ENCODE measurements at places on chromosomes 2 and 18.

DNA sequence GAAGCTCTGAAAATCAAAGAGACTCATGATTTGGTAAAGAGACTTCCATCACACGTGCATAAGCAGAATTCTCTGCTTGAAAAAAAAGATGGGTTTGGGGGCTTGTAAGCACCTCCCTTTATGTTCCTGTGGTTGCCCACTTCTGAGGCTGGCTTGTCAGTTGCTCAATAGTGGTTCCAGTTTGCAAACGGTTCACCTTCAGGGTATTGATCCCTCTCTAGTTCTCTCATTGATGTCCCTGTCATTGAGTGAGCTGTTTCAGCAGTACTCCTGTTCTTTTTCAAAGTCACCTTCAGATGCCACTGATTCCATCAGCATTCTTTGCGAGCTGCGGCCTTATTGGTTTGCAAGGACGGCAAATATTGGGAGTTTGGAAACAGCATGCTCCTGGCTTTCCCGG, 17.1 kb upstream of the YWHAQ start:
- DNase-seq, result no peak

DNA sequence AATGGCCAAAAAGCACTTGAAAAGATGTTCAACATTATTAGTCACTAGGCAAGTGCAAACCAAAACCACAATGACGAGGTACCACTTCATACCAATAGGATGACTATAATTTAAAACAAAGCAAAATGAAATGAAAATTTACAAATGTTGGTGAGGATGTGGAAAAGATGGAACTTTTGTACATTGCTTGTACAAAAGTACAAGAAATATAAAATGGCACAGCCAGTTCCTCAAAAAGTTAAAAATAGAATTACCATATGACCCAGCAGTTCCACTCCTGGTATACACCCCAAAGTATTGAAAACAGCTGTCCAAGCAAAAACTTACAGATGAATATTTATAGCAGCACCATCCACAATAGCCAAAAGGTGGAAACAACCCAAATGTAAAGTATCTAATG, 107.8 kb upstream of the XPO1 start:
- no peak for DNase-seq

DNA sequence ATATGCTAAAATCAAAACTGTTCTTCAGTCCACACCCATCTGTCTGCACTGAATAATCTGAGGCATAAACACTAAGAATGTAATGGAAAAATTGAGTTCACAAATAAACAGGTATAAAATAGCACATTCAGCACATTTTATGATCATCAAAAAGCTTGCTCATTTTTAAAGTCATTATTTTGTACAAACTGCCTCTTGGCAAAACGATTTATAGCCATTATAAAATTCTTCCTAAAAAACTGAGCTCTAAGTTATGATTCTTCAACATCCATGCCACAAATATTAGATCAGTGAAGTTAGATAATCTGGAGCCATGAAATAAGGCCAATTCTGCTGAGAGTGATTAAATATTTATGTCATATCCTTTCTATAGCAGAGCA, 233.5 kb downstream of the DYM start:
- DNase-seq, result no peak

GRCh38 chr18:72201032-72201431, 343.1 kb downstream of the CBLN2 start:
- DNase-seq, result no peak

DNA sequence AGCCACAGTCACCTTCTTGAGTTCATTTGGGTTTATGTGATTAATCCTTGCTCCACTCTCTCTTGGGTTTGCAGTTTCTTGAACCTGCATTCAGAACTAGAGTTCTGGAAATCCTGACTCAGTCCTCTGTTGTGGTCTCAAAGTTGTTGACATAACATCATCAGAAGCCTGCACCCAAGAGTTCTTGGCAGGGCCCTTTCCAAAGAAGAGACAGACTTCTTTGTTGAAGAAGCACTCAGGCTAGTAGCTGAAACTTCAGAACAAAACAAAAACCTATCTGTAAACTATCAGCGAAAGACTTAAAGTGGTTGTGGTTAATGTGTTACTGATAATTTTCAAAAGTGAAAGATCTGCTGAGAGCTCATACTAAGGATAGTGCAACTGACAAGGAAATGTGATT, 120.8 kb downstream of the FAM168B start:
- DNase-seq, result no peak

DNA sequence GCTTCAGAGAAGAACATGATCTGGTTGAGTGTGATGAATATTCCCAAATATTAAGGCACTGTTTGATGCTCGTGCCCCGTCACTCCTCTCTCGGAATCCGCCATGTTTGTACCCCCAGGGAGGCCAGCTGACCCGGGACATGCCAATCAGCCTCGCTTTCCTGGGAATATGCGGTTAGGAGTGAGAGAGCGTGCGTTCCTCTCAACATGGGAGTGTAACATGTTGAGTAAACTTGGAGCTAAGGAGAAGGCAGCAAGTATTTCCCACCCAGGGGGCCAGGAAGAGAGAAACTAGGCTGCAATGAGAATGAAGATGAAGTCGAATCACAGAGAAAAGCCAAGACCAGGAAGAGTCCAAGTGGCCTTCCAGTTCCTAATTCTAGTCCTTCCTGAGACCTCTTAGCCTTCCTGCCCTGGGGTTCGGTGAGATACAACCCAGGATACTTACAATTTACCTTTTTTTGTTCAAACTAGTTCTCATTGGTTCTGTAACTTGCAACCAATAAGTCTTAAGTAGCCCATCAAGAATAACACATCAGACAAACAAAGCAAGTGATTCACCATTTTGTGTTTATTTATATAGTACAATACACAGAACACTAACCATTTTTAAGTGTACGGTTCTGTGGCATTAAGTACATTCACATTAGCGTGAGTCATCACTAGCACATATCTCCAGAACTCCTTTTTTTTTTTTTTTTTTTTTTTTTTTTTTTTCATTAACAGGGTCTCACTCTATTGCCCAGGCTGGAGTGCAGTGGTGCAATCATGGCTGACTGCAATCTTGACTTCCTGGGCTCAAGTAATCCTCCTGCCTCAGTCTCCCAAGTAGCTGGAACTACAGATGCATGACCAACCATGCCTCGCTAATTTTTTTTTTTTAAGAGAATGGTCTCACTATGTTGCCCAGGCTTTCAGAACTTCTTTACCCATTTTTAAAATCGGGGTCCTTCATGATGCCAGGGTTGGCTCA, 36.4 kb upstream of the SLC1A4 start:
- DNase-seq, result no peak

DNA sequence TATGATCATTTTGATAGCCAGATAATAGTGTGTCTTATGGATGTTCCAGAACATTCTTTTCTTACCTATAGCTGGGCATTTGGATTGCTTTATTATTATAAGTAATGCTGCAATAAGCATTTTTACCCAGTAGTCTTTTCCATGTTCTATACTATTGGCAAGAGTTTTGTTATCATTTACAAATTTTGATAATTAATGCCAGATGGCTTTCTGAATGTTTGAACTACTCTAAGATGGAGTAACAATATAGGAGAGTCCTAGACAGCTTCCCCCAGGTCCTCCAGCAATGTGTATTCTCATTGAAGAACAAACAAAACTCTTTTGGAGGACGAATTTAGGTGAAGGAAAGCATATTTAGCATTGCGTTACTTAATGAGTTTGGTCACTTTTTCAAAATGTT, 73.0 kb downstream of the INPP4A start:
- no peak for DNase-seq

GRCh38 chr2:72113847-72114692, 33.6 kb downstream of the CYP26B1 start:
- DNase-seq, result no peak

DNA sequence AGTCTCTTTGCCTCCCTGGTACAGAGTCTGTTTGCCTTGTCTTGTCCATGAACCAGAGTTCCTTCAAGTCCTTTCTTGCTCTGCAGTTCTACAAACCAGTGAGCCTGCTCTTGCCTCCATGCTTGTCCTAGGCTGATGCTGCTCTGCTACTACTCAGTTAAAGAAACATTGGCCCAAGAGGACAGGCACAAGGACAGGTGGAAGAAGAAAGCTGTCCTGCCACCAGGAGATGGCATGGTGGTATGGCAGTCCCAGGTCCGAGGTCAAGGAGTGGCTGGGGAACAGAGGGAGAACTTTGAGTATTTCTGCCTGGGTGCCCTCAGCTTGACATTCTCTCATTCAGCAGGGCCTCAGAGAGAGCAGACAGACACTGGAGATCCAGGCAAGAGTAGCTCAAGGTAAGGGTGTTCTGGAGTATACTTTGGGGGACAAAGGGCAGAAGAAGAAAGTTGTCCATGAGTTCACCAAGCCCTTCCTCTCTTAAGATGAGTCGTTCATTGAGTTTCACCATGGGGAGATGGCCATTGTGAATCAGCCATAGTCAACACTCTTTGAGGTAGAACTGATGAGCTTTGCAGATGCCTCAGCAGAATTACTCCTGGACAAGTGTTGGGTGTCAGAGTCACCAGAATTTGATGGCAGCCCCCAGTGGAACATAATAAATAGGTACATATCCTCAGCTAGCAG, 20.4 kb downstream of the TTC32 start:
- peak; percentile 2 for DNase-seq

GRCh38 chr2:212727751-212728150, 189.1 kb upstream of the ERBB4 start:
- no peak for DNase-seq

- DNase-seq, result no peak
Observed at GRCh38 chr2:66536997-66537396, 102.1 kb downstream of the MEIS1 start.

- no peak for DNase-seq
Observed at GRCh38 chr2:230874876-230875275, 10.1 kb downstream of the ITM2C start.

DNA sequence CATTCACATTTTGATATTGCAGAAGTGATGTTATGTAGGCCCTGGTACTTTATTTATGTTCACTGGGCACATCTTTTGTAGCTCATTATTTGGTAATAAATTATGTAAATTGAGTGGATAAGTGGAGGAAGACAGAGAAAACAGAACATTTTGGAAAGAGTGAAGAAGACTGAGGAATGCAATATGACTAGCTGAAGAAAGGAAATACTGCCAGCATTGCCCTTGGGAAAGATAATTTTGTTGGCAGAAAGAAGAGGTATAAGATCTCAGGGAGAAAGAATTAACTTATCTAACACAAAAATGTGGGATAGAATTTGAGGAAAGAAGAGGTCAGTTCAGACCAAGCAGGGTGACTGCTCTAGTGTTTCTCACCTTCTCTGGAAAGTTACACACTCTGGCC, 118.8 kb downstream of the TTC27 start:
- DNase-seq, result no peak

GRCh38 chr2:125630377-125630776, 1025.6 kb upstream of the GYPC start:
- DNase-seq, result no peak

DNA sequence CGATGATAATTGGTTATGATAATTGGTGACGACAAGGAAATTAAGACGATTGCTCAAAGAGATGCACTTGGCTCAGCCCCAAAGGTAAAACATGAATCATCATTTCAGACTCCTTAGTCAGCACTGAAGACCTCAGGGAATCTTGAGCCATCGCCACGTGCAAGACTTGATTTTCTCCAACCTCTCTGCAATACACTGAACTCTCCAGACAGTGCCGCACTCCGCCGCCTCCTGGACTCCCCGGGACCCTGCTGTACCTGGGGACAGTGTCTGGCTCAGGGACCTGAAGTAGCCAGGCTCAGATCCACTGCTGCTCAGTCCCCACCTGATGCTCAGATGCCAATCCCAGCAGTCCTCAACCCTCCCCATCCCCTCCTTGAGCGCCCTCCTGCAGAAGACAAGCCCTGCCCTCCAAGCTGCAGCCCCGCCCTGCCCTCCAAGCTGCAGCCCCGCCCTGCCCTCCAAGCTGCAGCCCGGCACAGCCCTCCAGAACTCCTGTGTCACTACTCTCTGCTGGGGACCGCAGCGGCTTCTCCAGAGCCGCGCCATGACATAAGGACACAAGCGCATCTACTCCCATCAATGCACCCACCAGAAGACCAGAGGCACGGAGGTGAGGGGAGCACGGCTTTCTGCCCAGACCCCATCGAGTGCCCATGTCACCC, 1.1 kb downstream of the TMEM18 start:
- DNase-seq, result peak; percentile 69

- DNase-seq, result no peak
Observed at GRCh38 chr2:60960706-60961105, 56.8 kb upstream of the PEX13 start.

- DNase-seq, result no peak
Observed at GRCh38 chr2:186098821-186099220, 360.2 kb downstream of the FSIP2 start.

- no peak for DNase-seq
Observed at GRCh38 chr2:63790491-63790890, 51.2 kb upstream of the UGP2 start.

DNA sequence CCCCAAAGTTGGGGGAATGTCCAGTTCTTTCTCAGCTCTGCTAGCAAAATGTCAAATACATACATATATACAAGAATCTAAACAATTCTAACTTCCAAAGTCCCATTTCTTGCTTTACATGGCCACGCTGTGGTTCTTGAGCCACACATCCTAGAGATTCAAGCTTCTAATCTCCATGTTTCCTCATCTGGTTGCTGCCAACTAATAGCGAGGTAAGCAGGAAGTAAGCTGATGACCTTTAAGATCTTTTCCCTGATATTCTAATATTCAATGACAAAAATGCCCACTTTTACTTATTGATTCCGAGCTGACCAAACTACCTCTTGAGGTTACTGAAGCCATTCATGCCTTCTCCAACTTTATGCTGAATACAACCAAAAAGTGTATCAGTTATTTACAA, 3.3 kb downstream of the VPS54 start:
- no peak for DNase-seq

- no peak for DNase-seq
Observed at GRCh38 chr2:25558262-25558661, 115.1 kb downstream of the DTNB start.

DNA sequence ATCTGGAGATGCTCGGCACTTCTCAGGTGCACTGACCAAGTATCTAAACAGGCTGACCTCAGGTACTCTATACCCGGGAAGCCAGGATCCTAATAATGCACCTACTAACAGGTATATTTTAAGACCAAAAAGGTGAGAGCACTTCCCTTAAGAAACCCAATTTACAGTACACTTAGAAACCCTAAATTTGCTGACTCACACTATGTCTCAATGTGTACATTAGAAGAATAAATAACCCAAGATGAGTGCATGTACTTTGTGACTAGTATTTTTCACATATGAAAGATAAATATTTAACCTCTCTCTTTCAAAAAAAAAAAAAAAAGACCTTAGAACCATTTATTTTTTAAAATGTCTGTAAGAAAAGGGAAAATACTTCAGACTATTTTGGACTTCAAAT, 118.8 kb downstream of the ZNF516 start:
- DNase-seq, result no peak

DNA sequence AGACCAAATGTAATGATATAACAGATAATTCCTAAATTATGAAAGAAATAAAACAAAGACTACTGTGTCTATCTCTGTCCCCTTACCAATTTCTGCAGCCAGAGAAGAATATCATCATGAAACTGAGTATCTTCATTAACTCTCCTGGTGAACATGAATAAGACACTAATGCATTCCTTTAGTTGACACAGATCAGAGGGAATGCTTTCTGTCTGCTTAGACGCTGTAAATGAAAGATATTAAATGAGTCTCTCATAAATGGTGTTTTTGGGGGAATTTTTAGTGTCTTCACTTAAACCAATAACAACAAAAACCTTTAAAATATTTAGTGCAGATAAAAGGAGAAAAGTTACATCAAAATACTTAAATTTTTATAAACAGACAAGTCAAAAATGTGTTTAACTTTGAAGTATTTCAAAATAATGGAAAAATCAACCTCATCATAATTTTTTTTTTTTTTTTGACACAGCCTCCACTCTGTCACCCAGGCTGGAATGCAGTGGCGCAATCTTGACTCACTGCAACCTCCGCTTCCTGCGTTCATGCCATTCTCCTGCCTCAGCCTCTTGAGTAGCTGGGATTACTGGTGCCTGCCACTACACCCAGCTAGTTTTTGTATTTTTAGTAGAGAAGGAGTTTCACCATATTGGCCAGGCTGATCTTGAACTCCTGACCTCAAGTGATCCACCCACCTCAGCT, 16.0 kb downstream of the EPG5 start:
- no peak for DNase-seq
